NCI-H82 (cell line): ENCODE measurements at places on chromosomes 5 and 9.

DNA sequence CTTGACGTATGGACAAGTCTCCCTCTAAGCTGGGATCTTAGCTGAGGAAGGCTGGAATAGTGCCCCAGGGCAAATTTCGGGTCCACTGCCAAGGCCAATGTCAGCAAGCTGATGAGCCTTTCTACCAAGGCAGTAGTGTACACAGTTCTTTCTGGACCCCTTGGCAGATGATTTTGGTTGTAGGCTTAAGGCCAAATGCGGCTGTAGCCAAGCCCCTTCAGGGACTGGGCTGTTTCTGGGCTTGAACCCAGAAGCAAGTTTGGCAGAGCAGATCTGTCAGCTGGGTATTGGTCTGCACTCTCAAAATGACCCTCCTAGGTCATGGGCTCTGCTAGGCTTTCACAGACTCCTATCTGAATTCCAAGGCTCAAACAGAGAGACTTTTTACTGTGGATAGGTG is 121.6 kb downstream of the ADAMTSL1 start:
- no peak for DNase-seq

DNA sequence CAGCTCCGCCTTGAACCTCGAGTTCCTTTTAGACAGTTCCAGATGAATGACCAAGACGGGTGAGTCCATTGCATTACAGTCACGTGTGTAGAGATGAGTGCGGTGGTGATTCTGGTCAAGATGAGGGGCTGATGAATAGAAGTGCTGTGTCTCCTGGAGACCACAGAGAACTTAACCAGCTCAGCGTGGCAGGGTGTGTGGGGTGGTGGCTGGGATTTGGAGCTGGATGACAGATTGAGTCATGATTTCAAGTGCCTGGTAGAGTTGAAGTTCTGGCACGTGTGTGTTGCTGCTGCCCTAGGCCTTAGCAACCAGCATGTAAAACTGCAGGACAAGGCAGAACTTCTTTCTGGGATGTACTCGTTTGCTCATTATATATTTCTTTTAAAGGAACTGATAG is 53.3 kb downstream of the PRRC2B start:
- no peak for DNase-seq

GRCh38 chr9:34331196-34331595 is 1.8 kb downstream of the NUDT2 start:
- no peak for DNase-seq

GRCh38 chr5:73672132-73672531 is 46.1 kb downstream of the ARHGEF28 start:
- no peak for DNase-seq

DNA sequence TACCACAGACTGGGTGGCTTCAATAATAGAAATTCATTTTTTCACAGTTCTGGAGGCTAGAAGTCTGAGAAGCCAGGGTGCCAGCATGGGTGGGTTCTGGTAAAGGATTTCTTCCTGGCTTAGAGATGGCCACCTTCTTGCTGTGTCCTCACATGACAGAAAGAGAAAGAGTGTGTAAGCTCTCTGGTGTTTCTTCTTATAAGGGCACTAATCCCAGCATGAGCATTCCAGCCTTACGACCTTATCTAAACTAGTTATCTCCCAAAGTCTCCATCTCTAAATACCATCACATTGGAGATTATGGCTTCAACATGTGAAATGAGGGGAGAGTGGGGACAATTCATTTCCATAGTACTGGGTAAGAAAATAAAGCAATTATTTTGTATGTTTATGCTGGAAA is 226.5 kb upstream of the TUSC1 start:
- no peak for DNase-seq

DNA sequence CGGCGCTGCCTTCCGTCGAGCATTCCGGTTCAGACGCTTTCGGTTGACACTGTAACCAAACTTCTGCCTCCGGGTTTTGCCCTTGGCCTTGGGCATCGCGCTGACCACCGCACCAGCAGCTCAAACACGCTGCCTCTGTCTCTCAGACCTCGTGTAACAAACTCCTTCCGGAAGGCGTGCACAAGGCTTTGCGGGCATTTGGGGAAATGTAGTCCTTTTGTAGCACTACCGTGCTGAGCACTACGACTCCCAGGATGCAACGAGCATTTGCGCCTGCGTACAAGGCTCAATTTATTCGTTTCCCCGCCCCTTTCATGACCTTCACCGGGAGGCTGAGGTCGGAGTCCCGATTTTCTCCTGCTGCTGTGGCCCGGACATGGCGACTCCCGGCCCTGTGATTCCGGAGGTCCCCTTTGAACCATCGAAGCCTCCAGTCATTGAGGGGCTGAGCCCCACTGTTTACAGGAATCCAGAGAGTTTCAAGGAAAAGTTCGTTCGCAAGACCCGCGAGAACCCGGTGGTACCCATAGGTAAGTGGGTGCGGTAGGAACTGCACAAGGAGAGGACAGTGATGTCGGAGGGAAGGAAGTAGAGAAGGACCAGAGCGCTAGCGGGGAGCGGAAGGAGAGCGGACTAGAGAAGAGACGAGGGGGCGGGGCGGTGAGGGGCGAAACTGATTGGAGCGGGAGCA is at the start of the genes HIGD2A and NOP16:
TSS of gene HIGD2A (plus strand) at position 308 of the 691 bp plus-strand sequence. CDS start at position 377, 69 bp downstream.
TSS of gene NOP16 (minus strand) at position 155 of the 691 bp plus-strand sequence. CDS start at position 96, 59 bp downstream.
- peak; percentile 99 for DNase-seq

- DNase-seq = no peak
Measured at GRCh38 chr5:178672630-178673029, 45.8 kb upstream of the CLK4 start.

DNA sequence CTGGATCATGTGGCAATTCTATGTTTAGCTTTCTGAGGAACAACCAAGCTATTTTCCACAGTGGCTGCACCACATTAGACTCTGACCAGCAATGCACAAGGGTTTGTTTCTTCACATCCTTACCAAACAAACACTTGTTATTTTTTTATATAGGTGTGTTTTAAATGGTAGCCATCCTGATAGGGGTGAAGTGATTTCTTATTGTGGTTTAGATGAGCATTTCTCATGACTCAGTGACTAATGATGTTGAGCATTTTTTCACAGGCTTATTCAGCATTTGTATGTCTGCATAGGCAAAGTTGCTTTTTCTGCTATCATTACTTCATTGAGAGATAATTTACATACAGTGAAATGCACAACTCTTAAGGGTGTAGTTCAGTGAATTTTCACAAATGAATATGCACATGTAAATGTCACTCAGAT is 36.0 kb downstream of the ANKRD33B start:
- no peak for DNase-seq

DNA sequence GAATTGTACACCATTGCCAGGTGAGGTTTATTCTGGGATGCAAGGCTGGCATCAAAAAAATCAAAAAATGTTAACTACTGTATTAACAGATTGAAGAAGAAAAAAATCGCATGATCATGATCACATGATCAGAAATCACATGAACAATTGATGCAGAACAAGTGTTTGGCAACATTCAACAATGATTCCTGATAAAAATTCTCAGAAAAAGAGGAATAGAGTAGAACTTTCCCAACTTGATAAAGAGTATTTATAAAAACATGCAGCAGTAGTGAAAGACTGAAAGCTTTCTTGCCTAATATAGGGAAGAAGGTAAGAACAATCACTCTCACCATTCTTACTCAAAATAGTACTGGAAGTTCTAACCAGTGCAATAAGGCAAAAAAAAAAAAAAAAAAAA is 16.4 kb downstream of the SLCO4C1 start:
- no peak for DNase-seq

- peak; percentile 12 for DNase-seq
Measured at GRCh38 chr9:133342069-133342406, 5.9 kb downstream of the MED22 start.

DNA sequence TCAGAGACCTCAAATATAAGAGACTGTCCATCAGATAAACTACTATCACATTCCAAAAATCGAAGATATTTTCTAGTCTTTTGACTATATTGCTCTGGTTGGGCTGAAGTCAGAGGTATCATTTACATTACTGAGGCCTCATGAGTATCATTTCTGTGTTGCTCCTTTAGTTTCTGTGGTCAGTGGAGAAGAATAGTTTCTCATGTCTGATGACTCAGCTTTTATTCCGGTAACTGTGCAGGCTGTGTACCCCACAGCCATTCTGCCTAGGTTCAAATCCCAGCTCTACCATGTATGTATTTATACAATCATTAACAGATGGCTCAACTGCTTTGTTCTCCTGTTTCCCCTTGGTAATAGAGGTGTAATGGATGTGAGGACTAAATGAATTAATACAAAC is 179.3 kb downstream of the ALDH1A1 start:
- DNase-seq = no peak

DNA sequence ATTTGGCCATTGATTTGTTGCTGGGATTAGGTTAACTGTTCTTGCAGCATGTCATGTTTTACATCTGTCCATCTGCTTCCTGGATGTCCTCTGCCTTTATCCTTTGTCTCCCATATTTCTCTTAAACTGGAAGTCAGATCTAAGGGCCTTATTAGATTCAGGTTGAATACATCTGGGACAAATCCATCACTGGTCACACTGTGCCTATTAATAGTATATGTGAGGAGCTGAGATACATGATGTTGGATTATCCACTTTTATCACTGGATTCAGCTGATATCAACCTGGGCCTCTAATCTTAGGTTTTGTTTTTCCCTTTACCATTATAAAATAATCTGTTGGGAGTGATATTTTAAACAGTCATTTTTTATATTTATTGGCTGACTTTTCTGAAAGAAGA is 41.8 kb upstream of the ROPN1L start:
- DNase-seq = no peak

DNA sequence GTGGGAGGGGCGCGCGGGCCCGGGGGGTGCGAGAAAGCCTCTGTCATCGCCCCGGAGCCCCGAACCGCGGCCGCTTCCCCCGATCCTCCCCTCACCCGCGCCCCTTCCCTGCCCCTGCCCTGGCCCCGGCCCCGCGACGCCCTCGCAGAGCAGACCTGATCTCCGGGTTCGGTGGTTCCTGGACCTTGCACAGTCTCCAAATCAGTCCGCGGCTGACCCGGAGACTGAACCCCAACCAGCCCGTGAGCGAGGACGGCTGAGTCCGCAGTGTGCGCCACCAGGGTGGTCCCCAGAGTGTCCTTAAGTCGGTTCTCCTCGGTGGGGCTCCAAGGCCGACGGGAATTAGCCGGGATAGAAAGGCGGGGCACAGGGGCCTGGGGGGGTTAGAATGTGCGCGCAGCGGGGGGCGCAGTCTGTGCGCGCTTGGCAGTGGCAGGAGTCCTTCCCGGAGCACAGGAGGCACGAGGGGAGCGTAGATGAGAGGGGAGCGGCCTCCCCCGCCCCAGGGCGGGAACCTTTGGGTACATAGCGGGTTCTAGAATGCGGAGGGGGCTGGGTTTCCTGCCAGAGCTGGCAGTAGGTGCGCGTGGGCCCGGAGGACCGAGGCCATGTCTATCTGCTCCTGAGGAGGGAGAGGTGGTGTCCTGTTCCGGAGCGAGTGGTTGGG is 779 bp downstream of the PKN3 start:
- DNase-seq = peak; percentile 66
